NCI-H187 treated with DMSO at 0.1 percent for 48 hours (cell line): ENCODE measurements at places on chromosomes 3 and 15.

DNA sequence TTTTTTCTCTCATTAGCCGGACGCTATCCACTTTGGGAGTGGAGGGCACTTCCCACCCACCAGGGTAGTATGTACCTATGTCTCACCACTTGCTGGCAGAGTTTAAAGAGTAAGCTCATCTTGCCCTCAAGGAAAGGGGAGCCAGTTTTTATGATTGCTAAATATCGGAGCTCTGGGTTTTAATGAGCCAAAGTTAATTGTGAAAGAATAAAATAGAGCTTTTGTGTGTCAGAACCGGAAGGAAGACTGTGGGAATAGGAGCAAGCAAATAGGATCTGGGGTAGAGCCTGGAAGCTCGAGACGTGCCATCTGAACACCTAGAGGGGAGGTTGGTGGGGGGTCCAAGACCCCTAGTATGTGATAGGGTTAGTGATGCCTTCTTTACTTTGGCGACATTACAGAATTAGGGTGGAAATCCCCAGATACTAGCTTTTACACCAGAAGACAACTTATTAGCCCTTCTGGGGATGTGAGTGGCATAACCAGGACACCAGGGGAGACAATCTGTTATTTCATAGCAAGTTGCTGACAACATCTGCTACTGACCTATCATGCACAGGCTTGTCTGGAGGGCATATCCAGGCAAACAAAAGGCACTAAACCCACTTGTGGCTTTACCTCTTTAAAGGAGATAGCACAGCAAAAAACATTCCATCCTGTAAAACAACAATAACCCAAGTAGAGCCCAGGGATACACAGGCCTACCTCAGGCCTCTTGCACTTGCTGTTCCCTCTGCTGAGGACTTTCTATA, 333.8 kb downstream of the ZNF621 start:
- DNase-seq: no peak

- no peak for DNase-seq
Measured at GRCh38 chr3:130412991-130413560, 67.6 kb downstream of the COL6A5 start.

DNA sequence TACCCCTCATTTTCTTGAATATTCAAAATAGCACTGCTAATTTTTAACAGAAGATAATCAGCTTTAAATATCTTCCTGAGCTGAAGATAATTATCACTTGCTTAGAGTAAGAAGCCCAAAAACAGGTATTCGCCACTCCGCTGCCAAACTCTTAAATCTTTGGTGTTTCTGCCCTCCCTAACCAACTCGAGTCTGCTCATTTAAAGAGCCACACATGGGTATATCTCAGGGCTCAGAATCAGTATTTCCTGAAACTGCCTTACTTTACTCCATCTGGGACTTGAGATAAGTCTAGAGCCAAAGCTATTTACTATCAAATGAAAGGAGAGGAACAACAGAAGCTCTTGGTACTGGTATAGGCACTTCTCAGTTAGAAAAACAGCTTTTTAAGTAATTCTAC, 10.8 kb downstream of the PDCD10 start:
- DNase-seq: no peak

DNA sequence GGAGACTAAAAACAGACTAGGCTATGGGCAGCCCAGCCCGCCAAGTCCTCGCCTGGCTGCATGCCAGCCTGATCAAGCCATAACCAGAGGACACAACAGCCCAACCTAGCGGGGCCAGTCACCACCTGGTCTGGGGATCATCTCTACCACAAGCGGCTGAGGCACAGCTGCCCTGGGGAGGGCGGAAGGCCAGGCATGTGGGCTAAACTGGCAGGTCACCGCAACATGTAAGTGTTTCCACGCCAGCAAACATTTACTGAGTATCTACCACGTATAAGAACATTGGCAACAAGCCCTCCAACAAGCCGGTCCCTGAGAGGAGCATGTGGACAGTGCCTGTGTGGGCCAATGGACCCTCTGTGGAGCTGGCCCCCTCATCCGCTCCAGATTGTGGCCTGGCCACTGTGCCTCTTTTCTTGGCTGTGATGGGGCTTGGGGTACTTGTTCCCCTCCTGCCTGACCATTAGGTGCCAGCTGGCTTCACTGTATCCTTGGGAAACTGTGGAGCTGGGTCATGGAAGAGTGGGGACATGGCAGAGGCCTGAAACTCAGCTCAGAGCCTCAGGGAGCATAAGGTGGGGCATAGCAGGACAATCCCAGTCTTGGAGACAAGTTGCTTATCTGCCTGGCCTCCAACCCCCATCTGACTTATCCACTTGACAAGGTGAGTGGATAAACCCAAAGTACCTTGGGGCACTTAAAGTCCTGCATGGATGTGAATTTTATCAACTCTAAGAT, 9.0 kb downstream of the UBXN7 start:
- DNase-seq: no peak

GRCh38 chr3:190305406-190305805, 16.8 kb downstream of the CLDN1 start:
- DNase-seq: no peak

- DNase-seq: no peak
Measured at GRCh38 chr15:88255484-88256278, 858 bp downstream of the NTRK3 start.

- no peak for DNase-seq
Measured at GRCh38 chr3:188241072-188241471, 87.1 kb downstream of the LPP start.

- no peak for DNase-seq
Measured at GRCh38 chr3:134093956-134094355, 64.2 kb upstream of the SLCO2A1 start.

- DNase-seq: no peak
Measured at GRCh38 chr3:52121464-52121805, 32.8 kb downstream of the POC1A start.

DNA sequence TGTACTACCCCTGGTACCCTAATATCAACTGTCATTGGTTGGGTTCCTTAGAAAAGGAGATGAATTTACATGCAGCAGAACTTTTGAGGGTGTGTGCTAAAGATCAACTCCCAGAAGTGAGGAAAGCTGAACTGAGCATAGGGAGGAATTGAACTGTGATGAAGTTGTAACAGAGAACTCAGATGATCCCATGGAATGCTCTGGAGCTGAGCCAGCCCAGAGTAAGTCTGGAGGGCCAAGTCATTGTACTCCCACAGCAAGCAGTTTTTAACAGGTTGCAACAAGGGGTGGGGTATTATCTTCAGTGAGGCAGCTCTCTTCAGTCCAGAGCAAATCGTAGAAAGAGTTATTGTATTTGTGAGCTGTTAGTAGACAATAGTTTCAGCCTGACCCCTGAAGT, 572.3 kb downstream of the PYDC2 start:
- DNase-seq: no peak

GRCh38 chr3:148657470-148657869, 40.2 kb upstream of the AGTR1 start:
- no peak for DNase-seq

DNA sequence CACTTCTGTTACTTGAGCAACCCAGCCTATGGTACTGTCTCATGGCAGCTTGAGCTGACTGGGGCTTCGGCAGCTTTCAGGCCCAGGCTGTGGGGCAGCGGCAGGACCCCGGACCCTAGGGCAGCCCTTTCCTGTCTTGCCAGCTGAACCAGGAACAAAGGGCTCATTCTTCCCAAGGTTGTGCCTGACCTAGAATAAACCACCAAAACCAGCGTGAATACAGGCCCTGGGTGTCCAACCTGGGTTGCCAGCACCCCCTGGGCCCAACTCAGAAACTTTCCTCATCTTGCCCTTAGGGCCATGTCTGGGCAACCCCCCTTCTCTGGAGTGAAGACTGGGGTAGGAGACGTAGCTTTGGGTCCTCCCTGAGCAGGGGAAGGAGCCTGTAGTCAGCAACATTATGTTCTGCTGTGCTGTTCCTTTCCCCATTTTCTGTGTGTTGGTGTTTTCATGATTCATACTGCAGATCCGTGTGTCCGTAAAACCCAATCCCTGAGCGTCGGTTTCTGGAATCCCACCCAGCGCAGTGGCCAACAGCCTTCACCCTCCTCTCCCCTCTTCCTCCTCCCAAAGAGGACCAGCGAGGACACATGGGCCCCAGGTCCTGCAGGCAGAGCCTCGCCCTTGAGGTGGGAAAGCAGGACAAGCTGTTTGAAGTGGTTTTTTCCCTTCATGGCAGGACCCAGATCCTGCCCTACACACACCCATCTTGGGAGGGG, 33.5 kb downstream of the TKT start:
- no peak for DNase-seq

DNA sequence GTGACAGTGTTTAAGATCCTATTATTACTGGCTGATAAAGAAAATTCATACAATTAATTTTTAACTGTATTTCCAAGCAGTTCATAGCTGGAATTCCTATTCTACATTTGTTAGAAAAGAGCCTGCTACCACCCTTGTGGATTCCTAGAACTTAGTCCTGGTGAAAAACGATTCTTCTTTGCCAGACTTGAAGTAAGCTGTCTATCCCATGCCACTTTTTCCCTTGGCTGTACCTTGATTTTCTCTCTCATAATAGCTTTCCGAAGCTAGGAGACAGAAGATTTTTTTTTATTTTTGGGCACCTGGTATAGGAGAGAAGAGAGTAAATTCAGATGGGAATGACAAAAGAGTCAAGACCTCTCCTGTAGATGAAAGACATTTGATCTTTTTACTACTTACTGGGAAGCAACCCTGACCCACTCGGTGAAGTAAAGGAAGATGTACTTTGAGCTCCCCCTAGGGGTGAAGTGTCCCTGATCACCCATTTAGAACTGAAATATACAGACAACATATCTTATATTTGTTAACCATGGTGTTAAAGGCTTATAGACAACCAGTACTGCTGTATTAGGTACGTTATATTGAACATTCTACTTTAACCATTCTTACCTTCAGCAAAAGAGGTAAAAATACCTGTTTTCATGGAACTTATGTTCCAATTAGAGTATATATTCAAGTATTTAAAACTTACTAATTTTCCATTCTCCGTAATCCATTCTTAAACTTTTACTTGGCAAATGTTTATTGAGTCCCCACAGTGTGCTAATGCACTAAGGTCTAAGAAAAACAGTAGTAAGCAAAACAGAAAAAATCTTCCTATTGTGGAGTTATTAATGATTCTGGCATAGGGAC, 36.2 kb upstream of the C3orf38 start:
- peak; percentile 1 for DNase-seq

GRCh38 chr3:39419742-39420315, 13.3 kb downstream of the RPSA start:
- DNase-seq: no peak
